B cell (primary cell): ENCODE measurements at places on chromosomes 1 and 21. TPM values are rescaled to one million over a fixed set of nuclear protein-coding genes. Genes with fewer than 3 reads are reported as not detected.

ROR1 gene
- total RNA-seq, result 16.0 and 16.3 TPM in 2 replicates

PRAMEF4 gene
- not detected in 2 replicates for total RNA-seq

GRCh38 chr1:174777262-174777661, 222.5 kb upstream of the CACYBP start:
- DNase-seq, result peak; percentile 46

GRCh38 chr1:48069662-48070395, 72.6 kb upstream of the TRABD2B start:
- no peak for DNase-seq

DNA sequence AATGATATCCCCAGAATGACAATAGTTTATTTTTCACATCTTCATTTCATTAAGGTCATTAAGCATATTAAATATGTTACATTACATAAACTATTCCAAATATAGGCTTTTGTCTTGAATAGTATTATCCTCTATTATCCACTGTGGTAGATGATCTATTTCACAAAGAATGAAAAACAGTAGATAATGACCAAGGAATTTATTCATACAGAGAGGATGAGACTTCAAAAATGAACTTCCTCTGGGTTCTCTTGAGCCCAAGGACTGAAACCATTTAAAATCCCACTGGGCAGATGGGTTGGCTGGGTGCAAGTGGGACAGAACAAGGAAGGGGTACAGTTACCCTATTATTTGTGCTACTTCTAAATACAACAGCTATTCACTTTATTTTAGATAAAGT, 33.0 kb downstream of the PTPN14 start:
- DNase-seq, result no peak

- no peak for DNase-seq
Observed at GRCh38 chr1:12057382-12057781, 5.7 kb upstream of the TNFRSF8 start.

- no peak for DNase-seq
Observed at GRCh38 chr1:19483261-19483660, 2.1 kb downstream of the CAPZB start.

GRCh38 chr1:197096137-197096536, 29.1 kb upstream of the F13B start:
- DNase-seq, result no peak

GREM2 gene
- total RNA-seq, result not detected in 2 replicates

- DNase-seq, result no peak
Observed at GRCh38 chr1:181397845-181398244, 85.5 kb upstream of the CACNA1E start.

DNA sequence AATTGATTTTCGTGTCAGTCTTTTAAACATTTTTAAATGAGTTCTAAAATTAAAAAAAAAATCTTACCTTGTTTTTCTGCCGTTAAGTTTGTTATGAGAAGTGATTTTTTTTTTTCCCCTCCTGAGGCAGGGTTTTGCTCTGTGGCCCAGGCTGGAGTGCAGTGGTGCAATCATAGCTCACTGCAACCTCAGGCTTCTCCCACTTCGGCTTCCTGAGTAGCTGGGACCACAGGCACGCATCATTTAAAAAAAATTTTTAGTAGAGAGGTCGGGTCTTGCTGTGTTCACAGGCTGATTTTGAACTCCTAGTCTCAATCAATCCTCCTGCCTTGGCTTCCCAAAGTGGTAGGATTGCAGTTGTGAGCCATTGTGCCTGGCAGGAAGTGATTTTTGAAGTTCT, 41.1 kb downstream of the MTR start:
- no peak for DNase-seq

CLIC6 gene
- 0.07 TPM in 2 replicates for total RNA-seq

DNA sequence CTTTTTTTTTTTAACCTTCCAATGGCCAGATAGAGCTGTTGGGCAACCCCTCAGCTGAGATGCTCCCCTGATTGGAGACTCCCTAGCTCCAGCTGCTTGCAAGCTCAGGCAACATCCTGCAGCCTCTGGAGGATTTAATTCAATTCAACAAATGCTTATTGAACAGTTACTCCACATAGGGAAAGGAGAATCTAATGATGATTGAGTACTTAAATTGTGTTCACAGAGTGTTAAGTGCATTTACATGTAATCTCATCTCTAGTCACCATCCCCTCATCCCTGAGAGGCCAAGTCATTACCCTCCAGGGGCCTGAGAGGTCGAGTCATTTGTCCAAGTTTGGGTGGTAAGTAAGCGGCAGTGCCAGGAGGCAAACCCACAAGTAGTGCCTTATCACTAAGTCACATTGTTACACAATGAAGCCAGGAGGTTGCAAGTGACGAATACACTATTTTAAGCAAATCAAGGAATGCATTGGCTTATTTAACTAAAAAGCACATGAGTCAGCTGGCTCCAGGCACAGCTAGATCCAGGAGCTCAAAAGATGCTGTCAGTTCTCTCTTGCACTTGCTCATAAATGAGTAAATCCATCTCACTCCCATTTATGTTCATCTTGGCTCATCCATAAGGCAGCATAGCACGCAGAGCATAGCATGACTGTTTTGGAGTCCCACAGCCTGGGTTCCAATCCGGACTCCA, 64.3 kb downstream of the OPTC start:
- no peak for DNase-seq

SMIM11 gene
- 9.2 and 10.6 TPM in 2 replicates for total RNA-seq

- no peak for DNase-seq
Observed at GRCh38 chr1:110393691-110394492, 3.1 kb upstream of the SLC16A4 start.

GRCh38 chr1:33381977-33382376, 48.9 kb downstream of the PHC2 start:
- peak; percentile 38 for DNase-seq

DNA sequence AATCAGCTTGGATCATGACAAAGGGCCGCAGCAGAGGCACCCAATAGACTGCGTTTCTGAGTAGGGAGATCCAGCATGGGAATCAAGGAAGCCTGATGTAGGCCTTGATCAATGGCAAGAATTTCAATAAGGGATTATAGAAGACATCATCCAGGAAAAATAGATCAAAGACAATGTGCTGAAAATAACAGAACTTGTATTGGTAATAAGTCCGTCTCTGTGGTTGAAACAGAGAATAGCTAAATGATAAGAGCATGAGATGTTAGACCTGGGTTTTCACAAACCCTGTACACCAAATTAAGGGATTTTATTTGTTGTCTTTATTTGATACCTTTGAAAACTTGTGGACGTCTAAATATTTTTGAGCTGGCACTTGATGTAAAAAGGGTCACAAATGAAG, 228.0 kb upstream of the SGIP1 start:
- DNase-seq, result no peak

- DNase-seq, result no peak
Observed at GRCh38 chr21:15006594-15007230, 58.1 kb downstream of the NRIP1 start.

DNA sequence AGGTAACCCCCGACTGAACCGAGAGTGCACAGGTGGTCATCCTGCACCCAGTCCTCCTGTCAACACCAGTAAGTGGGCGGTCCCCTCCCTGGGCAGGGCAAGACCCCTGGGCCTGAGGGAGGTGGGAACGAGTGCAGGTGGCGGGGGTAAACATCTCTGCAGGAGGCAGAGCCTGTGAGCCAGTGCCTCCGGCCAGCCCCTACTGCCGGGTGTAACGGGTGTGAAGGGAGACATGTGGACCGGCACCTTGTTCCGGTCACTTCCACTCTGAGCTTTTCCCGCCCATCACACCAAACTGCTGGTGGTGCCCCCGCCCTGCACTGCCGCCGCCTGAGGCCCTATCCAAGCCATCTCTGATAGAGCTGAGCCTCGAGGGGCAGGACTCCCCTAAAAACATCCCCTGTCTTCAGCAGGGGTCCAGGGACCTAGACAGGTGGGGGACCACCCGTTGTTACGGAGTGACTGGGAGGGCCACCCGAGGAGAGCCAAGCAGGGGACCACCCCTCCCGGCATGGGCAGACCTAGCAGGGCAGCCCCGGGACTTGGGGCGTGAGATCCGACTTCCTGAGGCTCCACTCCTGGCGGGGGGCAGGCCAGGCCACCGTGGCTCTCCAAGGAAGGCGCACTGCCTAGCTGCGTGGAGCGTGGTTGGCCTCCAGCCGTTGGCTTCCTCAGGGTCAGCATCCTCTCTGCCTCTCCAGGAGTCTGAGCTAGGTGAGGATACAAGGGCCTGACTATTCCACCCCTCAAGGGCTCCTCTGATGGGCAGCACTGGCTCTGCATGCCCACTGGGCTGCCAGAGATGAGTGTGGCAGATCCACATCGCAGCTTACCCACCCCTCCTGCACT, 43.8 kb upstream of the LBR start:
- DNase-seq, result no peak

DNA sequence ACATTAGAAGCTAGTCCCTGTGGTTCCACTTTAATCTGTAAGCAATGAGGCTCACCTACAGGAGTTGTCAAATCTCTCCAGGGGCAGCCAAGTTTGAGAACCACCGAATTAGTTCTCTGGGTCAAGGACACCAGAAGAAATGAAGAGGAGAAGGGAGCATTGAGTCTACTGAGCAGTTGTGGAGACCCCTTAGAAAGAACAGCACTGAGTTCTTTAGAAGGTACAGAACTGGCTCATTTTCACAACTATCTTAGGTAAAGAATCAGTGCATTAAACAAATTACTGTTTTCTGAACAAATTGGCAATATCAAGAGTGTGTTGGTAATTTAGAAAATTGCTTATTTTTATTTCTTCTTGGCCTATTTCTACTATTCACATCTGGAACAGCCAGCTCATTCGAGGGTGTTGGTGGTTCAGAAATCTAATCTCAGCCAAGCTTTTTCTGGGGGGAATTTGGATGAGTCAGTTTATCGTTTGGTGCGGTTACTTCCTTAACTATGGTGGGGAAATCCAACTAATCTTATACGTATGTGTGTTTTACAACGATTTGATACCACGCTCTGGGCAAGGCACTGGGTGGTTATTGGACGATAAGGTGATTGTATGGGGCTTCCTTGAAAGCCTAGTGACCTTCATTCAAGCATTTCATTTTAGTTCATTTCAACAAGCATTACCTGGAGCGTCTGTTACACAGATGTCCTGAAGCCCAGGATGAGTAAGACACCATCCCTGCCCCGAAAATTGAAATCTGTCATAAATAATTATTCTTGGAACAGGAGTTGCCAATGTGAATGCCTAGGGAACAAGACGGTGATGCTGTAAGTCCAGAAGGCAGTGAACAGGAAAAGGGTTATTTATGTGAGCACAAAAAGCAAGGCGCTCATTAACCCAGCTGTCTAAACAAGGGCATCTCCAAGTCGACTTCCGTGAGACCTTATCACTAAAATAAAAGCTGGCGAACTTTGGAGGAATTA, 52.0 kb upstream of the TMPRSS2 start:
- no peak for DNase-seq

- no peak for DNase-seq
Observed at GRCh38 chr1:184781941-184782340, 27.3 kb upstream of the EDEM3 start.

DNA sequence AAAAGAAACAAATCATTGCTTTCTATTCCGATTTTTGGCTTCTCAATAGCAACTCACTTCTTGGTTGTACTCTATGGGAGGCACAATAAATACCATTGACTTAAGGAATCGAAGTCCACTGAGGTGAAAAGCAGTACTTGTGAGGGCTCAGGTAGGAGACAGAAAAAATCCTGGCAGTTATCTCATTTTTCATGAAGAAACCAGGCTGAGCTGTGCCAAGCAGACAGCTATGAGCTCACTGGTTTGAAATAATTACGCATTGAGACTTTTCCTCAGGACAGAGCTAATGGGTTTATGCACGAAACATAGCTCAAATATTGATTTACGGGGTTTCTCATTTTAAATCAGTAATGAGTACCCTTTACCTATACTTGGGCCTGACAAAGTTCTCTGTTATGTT, 18.5 kb downstream of the COLGALT2 start:
- no peak for DNase-seq

RUSC1 gene
- 19.3 and 22.8 TPM in 2 replicates for total RNA-seq

SMPDL3B gene
- not detected in 2 replicates for total RNA-seq

DNA sequence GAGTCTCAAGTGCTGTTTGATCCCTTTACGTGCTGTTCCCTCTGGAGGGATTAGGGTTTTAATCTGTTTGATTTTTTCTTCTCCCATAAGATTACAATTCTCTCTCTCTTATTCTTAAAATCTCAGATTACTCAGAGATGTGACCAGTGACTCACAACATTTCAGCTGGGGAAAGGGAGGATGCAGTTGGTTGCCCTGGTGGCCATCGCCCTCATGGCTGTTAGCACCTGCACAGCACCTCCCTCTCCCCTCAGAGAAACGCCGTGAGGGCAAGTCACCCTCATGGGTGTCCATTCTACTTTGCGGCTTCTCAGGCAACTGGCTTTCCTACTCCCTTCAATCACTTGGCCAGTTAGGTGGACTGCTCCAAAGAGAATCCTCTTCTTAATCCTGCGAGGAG, 42.4 kb upstream of the KCNA3 start:
- DNase-seq, result no peak

DNA sequence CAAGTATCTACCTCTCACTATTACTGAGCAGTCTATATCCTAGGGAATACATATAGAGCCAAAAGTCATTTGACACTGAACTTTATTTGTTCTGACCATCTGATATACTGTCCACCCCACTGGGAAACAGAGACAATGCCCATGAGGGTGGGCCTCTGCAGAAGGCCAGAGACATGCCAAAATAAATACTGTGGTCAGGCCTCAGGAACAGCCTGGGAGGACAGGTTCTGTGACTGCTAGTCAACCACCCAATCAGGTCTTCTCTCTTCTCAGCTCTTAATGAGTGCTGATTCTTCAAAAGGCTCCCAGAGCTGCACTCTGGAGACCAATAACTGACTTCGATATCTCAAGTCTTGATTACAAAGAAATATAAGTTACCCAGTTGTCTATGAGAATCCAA, 5.5 kb upstream of the ANKRD35 start:
- DNase-seq, result no peak

DNA sequence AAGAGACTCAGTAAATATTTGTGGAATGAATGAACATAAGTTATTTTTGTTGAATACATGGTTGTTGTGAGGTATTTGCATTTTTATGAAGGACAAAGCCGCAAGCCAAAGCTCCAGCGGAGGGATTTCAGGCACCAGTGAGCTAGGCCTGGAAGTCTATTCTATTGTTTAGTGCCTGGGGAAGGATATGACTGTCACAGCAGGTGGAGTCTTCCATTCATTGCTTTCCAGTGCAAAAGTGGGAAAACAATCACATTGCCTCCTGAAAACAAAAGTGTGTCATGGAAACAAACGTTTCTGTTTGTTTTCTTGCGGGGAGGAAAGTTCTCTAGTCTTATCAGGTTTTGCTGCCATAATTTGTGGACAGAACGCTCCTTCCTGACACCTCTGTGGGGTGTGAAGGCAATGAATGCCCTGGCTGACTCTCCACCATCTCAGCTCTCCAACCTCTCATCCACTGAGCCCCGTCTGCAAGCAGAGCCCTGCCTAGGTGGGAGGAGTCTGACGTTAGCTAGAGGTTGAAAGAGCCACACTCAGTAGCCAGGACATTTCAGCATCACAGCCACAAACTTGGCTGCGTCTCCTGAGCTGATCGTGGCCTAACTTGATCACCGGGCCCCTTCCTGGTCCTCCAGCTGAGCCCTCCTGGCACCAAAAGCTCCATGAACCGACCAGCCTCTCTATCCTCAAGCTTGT, 739.1 kb downstream of the MATN1 start:
- DNase-seq, result no peak

PRELP gene
- not detected in 2 replicates for total RNA-seq

ACTL8 gene
- not detected in 2 replicates for total RNA-seq

OR2G6 gene
- 1.7 and 1.8 TPM in 2 replicates for total RNA-seq

- DNase-seq, result no peak
Observed at GRCh38 chr1:20848162-20848561, 61.1 kb upstream of the HP1BP3 start.
